RKO (cell line): ENCODE measurements at places on chromosomes 7 and 10.
A peak's percentile ranks its signal among the peaks of the same experiment; 100 is the strongest.

- no peak for DNase-seq
These were observed 208.7 kb upstream of the PHYHIPL start for GRCh38 chr10:58967551-58968388.

DNA sequence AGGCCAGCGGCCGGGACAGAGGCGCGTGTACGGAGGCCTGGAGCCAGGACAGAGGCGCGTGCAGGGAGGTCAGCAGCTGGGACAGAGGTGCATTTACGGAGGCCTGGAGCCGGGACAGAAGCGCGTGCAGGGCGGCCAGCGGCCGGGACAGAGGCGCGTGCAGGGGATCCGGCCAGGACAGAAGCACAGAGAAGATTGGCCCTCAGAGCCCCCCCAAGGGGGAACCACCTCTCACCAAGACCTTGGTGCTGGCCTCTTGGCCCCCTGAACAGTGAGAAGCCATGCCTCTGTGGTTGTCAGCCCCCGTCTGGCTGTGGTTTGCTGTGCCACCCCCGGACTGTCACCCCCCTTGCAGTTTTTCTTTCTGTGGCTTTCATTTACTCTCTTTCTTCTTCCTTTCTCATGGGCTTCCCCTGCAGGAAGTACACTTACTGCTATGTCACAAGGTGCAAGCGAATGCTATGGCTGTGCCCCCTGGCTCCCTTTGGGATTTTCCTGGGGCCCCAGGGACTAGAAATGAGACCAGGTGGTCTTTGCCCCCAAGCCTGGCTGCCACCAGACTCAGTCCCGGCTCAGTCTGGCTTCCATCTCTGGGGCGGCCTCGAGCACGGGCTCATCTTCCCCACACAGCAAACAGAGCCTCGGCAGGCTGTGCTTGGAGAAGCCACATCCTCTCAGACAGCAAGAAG lies 41.1 kb downstream of the INSIG1 start:
- DNase-seq = no peak

GRCh38 chr10:132165416-132165980 lies 21.2 kb upstream of the DPYSL4 start:
- DNase-seq = no peak

DNA sequence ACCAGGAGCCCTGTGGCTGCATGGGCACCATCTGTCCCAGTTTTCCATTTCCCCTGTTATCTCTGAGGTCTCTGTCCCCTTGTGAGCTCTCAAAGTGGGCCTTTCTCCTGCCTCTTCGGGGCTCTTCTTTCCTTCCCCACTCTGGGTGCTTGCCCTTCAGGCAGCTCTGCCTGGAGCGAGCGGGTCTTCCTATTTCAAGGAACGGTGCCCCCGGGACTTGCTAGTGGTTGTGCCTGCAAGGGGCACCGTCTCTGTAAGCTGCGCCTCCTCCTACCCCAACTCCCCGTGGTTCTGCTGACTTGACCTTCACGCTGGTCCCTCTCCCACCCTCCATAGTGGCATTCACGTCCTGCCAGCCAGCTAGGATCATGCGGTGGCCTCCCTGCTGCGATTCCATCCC lies 110.1 kb downstream of the DOCK1 start:
- no peak for DNase-seq

- DNase-seq = no peak
These were observed 40.1 kb upstream of the ADGRA1 start for GRCh38 chr10:133047526-133048123.

GRCh38 chr7:149001427-149002068 lies 26.8 kb downstream of the PDIA4 start:
- DNase-seq = no peak

- no peak for DNase-seq
These were observed 563.9 kb upstream of the ADARB2 start for GRCh38 chr10:2301227-2301626.

- no peak for DNase-seq
These were observed 49.2 kb downstream of the SVIL start for GRCh38 chr10:29585488-29585976.

DNA sequence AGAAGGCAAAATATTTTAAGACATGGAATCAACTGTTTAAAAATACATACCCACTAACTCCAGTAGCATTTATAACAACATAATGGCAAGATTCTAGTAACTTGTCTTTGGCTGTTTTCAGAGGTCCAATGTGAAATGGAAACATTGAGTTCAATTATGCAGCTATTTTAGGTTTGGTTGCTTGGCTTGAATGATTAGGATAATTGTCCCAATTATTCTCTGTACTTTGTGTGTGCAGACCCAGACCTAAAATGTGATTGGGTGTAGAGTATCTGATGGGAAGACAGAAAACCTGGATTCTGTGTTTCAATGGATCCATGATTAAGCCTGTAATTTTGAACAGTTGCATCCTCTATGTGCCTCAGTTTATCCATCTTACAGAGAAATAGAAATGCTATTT lies 392.7 kb upstream of the NFE2L3 start:
- no peak for DNase-seq

DNA sequence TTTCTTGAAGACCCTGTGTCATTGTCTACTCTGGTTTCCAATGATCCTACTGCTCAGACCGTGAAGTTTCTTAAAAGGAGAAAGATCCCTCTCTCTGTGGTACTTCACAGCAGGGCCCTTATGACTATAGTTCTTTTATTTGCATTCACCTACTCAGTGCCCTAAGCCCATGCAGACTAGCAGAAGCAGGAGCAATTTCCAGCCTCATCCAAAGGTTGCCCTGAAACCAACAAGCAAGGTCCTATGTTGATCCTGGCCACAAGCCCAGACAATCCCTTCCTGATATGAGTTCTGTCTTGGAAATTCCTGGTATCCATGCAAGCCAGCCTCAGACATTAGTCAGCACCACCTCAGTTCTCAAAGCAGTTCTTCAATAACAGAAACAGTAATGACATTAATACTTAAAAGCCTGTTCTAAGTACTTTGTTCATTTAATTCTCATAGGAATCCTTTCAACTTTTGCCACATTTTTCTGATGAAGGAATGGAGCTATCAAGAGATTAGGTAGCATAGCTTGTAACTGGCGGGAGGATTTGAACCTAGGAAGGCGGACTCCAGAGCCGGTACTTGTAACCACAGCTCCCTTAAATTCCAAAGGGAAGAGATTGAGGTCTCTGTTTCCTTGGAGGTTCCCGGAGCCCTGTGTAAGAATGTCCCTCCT lies 58.1 kb upstream of the ST8SIA6 start:
- peak; percentile 48 for DNase-seq

- peak; percentile 40 for DNase-seq
These were observed 94.4 kb upstream of the STEAP4 start for GRCh38 chr7:88401009-88401623.

DNA sequence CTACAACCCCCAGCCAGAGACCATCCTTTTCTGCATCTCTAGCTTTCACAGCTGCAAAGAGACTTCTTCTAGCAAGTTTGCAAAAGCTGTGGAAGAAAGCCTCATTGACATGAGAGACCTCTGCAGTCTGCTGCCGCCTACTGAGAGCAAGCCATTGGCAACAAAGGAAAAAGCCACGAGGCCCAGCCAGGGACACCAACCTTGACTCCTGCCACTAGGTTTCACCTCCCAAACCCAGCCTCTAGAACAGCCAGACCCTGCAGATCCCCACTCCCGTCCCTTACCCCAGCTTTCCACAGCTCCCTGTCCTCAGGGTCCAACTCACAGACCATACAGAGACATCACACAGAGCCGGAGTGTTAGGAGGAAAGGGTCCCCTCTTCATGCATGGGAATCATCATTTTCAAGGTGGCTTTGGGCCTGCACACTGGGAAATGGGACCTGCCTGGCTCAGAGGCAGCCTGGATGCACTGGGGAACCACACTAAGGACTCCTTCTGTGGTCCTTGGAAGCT lies 14.6 kb upstream of the C10orf53 start:
- DNase-seq = no peak

- no peak for DNase-seq
These were observed 55.1 kb upstream of the SEMA3A start for GRCh38 chr7:84249656-84250055.

DNA sequence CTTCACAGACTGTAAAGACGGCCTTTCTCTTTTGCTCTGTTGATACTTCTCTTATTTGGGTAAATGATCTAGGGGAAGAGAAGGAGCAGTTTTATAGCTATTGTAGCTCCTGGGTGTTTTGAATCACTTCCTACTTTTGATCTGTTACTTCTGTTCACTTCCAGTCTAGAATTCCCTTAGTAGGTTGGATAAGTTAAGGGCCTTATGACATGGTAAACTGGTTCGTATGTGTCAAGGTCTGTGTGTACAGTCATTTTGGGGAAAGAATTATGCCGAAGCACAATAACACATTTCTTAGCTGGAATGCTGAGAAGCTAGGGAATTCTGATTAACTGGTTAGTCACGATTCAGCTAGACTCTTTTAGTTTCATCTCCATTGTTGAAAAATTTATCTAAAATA lies 8.1 kb downstream of the DENND10 start:
- DNase-seq = no peak

DNA sequence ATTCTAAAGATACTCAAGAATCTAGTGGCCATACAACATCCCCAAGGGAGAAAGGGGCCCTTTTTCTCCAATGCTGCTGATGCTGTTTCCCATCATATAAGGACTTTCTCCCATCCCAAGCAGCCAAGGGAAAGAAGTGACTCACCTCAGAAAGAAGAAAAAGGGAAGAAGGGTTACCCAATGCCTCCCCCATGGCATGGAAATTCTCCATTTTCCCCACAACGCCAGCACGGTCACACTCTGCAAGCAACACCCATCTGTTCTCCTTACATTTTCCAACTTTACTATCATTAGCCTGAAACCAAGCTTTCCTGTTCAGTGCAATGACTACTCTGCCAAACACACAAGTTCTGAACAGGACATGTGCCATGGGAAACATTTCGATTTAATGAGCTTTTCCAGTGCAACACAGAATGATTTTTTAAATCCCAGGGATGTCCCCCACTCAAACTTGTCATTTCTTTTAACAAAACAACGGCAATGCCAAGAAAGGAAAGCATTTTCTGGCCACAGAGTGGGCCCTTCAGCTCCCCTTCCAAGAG lies 67.9 kb downstream of the PTPRN2 start:
- no peak for DNase-seq

DNA sequence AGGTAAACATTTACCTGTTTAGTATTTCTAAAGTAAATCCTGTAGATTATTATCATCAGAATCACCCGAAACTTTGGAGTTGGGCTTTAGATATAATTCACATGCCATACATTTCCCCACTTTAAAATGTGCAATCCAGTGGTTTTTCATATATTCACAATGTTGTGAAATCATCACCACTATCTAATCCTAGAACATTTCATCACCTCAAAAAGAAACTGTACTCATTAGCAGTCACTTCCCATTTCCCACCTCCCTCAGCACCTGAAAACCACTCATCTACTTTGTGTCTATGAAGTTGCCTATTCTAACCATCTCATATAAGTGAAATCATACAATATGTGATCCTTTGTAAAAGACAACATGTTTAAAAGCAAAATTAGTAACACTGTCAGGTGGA lies 182.6 kb downstream of the FZD1 start:
- no peak for DNase-seq

DNA sequence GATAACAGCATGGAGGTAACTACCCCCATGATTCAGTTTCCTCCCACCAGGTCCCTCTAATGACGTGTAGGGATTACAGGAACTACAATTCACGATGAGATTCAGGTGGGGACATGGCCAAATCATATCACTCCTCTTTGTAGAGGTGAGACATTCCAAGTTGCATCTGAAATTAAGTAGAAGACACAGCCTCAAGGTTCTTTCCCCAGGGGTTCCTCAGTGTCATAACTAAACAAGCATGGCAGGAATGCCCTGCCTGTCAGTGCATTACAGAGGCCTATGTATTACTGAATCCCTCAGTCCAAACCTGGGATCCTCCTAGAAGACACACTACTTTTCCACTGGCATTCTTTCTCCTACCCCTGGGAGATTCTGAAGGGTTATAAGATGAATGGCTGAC lies 42.6 kb upstream of the WNT16 start:
- no peak for DNase-seq

- DNase-seq = no peak
These were observed 48.3 kb downstream of the ABCB1 start for GRCh38 chr7:87552351-87552900.

- no peak for DNase-seq
These were observed 56.0 kb downstream of the CPXM2 start for GRCh38 chr10:123835575-123835974.

- no peak for DNase-seq
These were observed 44.2 kb upstream of the SLC35G1 start for GRCh38 chr10:93849593-93849992.

GRCh38 chr10:96588060-96588554 lies 1.3 kb upstream of the TM9SF3 start:
- no peak for DNase-seq

DNA sequence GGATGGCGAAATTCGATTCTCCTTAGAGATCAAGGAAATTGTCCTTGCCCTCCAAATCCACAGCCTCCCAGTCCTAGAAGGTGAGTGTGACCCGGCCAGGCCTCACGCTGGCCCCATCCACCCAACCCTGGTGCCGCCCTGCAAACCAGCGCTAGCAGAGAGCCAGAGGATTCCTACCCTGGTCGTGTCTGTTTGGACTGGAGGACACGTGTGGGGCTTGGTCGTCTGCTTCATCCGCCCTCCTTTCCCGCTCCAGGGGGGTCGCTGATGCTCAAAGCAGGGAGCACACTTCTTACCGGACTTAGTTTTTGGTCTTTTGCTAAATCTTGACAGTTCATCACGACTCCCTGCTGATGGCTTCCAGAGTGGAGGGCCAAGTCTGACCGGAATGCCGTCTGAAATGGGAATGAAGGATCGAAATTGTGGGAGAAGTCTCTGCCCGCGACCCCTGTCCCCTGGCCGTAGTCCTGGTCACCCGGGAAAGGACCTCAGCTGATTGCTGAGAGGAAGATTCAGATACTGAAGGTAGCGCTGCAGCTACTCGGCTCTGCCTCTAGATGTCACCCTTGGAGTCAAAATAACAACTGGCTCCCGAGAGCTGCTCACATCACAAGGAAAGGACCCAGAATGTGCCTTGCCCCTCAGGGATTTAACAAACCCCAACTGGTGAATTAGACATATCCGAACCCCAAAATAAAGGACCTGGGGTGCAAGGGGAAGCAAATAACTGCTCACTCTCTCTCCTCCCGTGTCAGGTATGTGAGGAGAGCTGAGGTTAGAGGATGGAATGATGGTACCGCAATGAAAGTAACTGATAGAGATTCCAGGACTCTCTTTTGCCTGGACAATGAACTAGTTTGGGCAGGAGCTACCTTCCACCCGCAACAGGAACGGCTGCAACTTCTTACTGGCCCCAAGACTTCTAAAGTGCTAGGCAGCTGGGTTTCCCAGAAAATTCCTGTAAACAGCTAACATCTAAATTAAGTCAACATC lies 23.5 kb upstream of the ORC5 start:
- peak; percentile 81 for DNase-seq

- no peak for DNase-seq
These were observed 180.5 kb upstream of the ASAH2 start for GRCh38 chr10:50431791-50432190.

GRCh38 chr7:55177589-55178261 lies 158.9 kb downstream of the EGFR start:
- no peak for DNase-seq

- DNase-seq = no peak
These were observed 2.4 kb upstream of the KLF14 start for GRCh38 chr7:130736298-130736900.

GRCh38 chr7:38463277-38464225 lies 167.6 kb downstream of the AMPH start:
- no peak for DNase-seq

GRCh38 chr7:51602376-51602775 lies 285.8 kb upstream of the COBL start:
- no peak for DNase-seq
